CD14-positive monocyte (primary cell): ENCODE measurements at places on chromosomes 5 and 9.

DNA sequence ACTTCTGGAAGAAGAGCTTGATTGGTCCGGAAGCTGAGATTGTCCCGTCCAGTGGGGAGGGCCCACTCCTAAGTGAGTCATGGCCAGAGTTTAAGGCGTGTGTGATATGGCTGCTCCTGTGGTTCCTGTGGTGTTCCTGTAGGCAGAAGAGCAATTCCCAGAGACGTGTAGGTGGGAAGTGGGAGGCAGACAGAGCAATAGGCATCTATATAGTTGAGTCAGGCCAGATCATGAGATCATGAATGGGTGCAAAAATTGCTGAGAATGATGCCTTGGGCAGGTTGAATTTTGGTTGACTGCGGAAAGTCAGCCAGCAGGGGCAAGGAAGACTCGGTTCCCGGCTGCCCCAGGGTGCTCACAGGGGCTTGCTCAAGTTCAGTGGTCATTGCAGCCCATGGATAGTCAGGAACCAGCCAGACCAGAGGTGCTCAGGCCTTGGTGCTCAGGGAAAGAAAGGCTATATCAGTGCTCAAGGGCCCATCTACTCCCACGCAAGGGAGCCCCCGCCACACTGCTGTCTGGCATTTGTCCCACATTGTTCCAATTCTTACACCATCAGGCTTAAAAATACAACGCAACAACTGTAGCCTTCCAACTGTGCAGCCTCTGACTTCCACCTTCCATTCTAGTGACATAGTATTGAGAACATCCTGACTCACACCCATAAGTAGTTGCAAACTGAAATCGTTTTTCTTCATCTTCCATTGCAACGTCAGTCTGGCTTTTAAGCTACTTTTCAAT, 21.0 kb upstream of the GSN start:
- DNase-seq, result peak; percentile 62

DNA sequence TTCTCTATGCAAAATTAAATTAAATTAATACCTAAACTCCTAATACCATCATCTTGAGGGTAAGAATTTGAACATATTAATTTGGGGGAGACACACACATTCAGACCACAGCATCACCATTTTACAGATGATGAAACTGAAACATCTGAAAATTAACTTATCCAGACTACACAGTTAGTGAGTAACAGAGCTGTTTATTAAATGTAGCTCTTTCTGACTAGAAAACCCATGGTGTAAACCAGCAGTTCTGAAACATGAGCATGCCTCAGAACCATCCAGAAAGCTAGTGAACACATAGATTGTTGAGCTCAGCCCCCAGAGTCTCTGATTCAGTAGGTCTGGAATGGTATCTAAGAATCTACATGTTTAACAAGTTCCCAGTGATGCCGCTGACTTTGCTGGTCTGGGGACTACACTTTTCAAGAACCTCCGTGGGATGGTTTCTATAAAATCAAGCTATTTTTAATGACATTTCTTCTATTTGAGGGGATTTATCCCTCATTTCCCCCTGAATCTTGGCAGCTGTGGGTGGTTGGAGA, 113.5 kb downstream of the RORB start:
- no peak for DNase-seq

DNA sequence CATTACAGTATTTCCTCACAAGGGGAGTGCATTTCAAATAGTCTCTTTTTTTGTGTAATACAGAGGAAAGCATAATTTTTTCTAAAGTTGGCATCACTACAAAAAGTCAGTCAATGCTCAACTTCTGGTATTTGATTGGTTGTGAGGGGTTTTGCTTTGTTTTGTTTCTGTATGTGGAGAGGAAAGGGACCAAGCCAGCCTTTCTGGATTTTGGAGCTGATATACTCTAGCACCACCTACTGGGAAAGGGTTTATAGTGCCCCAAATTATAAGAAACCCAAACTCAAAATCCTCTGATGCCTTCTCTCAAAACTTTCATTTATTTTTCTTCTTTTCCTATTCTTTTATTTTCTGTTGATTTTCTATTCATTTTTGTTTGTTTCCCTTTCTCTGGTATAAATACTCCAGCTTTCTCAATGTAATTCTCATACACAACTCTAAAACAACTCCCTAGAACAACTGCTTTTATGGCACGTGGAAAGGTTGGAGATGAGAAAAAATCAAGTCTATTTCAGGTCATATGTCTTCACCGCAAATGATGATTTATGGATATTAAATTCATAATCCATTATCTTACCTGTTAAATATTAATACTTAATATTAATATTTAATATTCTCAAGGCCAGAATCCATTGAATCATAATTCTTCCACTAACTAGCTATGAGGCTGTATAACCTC, 69.5 kb upstream of the ANXA1 start:
- DNase-seq, result peak; percentile 8

- DNase-seq, result no peak
These were observed 54.7 kb upstream of the SIMC1 start for GRCh38 chr5:176183321-176184074.

DNA sequence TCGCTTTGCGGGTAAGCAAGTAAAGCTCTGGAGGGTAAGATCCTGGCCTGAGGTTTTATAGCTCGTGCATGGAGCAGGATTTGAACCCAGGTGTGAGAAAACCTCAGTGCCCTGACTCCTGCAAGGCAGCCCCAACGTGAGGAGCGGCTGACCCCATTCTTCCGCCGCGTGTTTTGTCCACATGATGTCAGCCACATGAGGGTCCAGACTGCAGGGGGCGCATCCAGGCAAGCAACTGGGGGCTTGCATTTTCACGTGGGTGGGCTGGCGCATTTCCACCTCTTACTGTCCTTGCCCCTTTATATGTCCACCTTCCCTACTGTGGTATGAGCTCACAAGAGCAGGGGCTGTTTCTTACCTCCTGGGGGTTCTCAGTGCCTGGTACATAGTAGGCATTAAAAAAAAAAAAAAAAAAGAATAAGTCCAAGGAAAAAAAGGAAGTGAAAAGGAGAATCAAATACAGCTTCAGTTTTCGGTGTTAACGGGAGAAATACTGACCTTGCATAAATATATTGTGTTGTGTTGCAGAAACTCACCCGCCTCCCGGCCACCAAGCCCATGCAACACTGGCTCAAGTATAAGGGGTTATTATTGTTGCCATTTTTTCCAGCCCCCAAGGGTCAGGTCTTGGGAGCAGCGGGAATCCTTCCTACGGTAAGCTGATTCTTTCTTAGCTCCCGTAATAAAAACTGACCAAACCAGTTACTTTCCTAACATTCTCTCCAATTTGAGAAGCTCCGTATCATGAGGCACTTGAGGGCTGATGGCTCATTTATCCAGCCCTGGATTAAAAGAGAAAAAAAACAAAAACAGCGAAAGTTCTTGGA, 15.0 kb downstream of the TLX3 start:
- no peak for DNase-seq

- no peak for DNase-seq
These were observed 114.4 kb downstream of the DROSHA start for GRCh38 chr5:31417512-31417911.

- DNase-seq, result no peak
These were observed 28.9 kb upstream of the SERINC5 start for GRCh38 chr5:80284720-80285119.

DNA sequence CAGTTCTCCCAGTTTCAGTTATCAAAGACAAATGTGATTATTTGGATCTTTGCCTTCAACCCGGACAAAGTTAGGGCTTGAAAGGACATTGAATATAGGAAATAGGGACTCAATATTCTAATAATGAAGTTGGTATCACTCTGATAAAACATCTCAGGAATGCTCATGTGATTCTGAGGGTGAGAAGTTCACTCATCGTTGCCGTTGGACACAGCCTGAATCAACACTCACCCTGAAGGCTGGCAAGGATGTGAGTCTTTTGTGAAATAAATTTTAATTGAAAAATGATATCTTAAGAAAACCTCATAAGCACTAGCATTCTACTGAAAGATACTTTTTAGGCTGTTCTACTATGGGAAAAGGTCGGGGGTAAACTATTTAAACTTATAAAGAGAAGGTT, 44.8 kb upstream of the C9orf72 start:
- DNase-seq, result no peak

- DNase-seq, result no peak
These were observed 30.8 kb downstream of the IL7R start for GRCh38 chr5:35887321-35888100.

DNA sequence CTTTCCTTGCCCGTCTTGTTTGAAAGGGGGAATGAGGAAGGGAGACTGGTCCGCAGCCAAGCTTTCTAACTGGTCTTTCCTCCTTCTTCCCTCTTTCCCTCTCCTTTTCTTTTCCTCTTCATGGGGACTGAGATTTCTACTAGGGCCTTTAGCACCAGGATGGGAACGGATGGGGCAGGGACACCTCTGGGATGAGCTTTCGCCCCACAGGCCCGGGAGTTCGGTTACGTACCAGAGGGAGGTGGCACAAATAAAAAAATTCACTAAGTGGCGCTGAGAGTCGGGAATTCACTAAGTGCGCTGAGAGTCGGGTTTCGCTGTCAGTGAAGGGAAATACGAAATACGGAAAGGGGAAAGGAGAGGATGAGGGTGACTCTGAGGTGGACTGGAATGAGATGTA, 21.6 kb downstream of the BTNL9 start:
- DNase-seq, result no peak

DNA sequence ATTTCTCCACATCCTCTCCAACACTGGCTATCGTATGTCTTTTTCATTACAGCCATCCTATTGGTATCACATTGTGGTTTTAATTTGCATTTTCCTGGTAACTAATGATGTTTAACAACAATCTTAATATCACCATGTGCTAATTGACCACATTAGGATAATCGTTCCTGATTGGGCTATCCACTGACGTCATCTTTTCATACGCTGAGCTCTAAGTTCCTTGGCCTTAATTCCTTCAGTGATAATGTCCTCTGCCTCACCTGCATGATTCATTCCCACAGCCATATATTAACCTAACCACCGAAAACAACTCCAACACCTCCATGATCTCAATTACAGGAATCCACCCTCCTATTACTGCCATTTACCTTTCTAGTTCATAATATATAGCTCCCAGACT, 547.9 kb upstream of the BRINP1 start:
- DNase-seq, result no peak

- DNase-seq, result no peak
These were observed 78.3 kb upstream of the SEMA6A start for GRCh38 chr5:116652903-116653302.

GRCh38 chr5:10699987-10700386, 61.0 kb downstream of the DAP start:
- no peak for DNase-seq

- DNase-seq, result no peak
These were observed 18.4 kb upstream of the TCF7 start for GRCh38 chr5:134095887-134096589.

GRCh38 chr5:149639737-149640136, 58.4 kb downstream of the ARHGEF37 start:
- DNase-seq, result no peak

GRCh38 chr5:135012033-135012588, 21.9 kb downstream of the PITX1 start:
- no peak for DNase-seq

DNA sequence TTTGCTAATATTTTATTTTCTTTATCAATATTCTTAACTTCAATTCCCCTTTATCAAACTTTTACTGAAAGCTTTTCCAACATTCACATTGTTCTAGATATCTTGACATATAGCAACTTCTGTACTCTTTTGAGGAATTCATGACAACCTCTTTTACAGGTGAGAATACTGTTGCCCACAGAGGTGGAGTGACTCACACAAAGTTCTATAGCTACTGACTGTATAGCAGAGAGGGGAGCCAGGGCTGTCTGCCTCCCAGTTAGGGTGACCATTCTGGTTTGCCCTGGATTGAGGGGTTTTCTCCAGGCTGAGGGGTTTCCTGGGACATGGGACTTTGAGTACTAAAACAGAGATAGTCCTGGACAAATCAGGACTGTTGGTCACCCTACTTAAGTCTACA, 16.2 kb downstream of the SEC61B start:
- no peak for DNase-seq

DNA sequence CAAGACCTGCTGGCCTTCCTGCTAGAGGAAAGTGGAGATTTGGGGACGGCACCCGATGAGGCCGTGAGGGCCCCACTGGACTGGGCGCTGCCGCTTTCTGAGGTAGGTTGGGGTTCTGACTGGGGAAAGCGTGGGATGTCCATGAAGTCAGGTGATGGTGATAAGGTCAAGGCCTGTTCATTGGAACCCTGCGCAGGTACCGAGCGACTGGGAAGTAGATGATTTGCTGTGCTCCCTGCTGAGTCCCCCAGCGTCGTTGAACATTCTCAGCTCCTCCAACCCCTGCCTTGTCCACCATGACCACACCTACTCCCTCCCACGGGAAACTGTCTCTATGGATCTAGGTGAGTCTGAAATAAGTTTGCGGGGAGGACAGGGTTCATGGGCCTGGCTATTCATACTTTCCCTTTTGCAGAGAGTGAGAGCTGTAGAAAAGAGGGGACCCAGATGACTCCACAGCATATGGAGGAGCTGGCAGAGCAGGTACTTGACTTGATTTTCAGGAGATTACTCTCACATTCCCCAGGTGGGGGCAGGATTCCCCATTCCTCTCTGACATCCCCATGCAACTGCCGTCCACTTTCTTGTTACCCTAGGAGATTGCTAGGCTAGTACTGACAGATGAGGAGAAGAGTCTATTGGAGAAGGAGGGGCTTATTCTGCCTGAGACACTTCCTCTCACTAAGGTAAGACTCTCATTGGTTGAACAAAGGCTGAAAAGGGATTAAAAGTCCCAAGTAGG, 505 bp downstream of the CREB3 start:
- peak; percentile 33 for DNase-seq

DNA sequence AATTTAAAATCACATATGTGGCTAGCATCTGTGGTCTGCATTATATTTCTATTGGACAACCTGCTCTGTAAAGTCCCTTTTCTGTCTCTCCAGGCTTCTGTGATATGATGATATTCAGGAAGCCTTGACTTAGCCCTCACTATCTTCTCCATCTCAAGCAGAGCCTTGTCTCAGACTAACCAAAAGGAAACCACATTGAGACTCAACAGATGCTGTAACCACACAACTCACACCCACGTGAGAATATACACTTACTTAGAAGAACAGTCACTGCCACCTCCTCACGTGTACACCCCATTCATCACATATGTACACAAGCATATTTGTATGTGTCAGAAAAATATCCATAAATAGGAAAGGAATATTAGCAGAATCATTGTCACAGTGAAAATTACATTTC, 33.6 kb downstream of the HTR4 start:
- no peak for DNase-seq
